ENCODE measurements at places on chromosomes 11 and 22.

DNA sequence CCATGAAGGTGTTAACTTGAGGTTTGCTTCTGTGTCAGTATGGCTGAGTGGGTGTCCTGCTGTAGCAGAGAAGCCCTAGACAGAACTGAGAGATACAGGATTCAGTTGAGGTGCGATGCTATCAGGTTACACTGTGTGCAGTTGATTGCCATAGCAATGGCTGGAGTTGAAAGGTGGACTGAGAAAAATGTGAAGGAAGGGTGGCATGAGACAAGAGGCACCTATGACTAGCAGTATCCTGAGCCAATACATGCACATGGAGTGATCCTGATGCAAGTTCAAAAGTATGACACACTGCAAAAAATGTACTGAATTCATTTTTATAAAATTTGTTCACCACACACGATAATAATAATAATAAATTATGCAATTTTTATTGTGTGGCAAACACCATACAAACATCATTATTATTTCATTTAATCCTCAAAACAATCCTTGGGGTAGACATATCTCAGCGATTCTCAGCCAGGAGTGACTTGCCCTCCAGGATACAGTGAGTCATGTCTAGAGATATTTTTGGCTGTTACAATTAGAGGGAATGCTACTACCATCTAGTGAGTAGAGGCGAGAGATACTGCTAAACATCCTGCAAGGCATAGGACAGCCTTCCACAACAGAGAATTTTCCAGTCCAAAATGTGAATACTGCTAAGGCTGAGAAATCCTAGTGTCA, 3.9 kb upstream of the PIWIL4 start:
- no peak for DNase-seq

GRCh38 chr11:77882396-77882795, 61.5 kb downstream of the AAMDC start:
- DNase-seq, result no peak

- no peak for DNase-seq
These were observed 476.9 kb upstream of the ISX start for GRCh38 chr22:34588871-34589545.

GRCh38 chr11:76216536-76217325, 10.4 kb upstream of the WNT11 start:
- no peak for DNase-seq

DNA sequence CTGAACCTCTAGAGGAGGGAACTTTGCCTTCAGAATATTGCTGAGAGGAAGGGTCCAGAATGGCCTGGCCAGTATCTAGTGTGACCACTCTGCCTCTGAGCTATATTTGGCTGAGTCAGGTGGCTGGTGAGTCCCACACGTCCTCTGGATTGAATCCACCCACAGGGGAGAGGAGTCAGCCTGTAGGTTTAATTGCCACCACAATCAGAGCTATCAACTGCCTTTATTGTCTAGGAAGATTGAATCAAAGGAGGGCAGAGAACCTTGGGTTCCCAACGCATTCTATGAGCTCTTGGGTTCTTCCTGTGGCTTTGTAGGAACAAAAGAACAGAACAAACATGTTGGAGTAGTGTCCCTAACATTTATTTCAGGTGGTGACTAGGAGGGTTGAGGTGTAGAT, 67.7 kb downstream of the ST3GAL4 start:
- DNase-seq, result no peak

All from stimulated activated CD8-positive, alpha-beta memory T cell treated with anti-CD3 and anti-CD28 coated beads, Interleukin-7, amount 100 ng/mL, for 1 hour (primary cell).